Sigmoid colon (tissue), 7 donors: ENCODE measurements at places on chromosomes 1 and 21. TPM values are rescaled to one million over a fixed set of nuclear protein-coding genes. Genes with fewer than 3 reads are reported as not detected.

- no peak for DNase-seq
Measured at GRCh38 chr1:100649146-100649545, 70.4 kb upstream of the VCAM1 start.

DNA sequence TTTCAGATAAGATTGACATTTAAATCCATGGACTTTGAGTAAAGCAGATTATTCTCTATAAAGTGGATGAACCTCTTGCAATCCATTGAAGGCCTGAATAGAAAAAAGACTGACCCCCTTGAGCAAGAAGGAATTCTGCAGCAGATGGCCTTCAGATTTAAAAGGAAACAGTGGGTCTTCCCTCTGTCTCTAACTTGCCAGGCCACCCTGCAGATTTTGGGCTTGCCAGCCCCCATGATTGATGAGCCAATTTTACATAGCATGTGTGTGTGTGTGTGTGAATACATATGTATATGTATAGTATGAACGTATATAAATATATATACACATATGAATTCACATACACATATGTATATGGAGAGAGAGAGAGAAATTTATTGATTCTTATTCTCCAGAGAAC is 113.4 kb downstream of the GRIK1 start:
- DNase-seq, result no peak

- no peak for DNase-seq
Measured at GRCh38 chr1:83920320-83920719, 78.6 kb downstream of the TTLL7 start.

Gene OR2M3
- not detected for total RNA-seq
